ENCODE measurements at places on chromosomes 16 and 17.

DNA sequence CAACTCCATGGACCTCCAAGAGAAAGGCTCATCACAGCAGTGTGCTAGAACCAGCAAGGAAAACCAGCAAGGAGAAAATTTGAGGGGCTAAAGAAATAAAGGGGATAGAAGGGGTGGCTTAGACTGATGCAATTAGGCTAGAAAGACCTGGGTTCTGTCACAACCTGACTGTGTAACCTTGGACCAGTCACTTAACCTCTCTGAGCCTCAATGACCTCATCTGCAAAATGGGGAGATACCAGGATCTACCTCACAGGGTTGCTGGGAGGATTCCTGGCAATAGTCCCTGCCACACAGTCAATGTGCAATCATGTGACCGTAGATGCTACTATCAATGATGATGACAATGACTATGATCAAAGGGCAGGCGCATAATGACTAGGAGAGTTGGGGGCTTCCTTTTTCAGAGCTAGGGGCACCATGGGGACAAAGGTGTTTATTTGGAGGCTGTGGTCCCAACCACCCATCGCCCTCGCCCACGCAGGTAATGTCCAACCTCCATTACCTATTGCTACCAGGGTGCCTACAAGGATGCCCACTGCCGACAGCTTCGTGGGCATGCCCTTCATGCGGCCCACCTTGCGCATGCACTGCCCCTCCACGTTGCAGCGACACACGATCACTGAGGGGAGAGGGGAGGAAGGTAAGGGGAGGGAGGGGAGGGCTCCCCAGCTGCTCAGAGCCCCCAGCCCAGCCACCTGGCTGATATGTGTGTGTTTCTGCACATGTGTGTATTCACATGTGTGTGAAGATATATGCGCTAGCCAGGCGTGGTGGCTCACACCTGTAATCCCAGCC, 9.7 kb downstream of the CDH16 start:
- no peak for DNase-seq

- DNase-seq = no peak
Observed at GRCh38 chr17:74340470-74341023, 14.5 kb downstream of the KIF19 start.

GRCh38 chr16:86519649-86520316, 9.5 kb downstream of the FOXF1 start:
- DNase-seq = peak; percentile 50

GRCh38 chr17:35236821-35237220, 6.1 kb upstream of the SLFN5 start:
- no peak for DNase-seq

- no peak for DNase-seq
Observed at GRCh38 chr16:69108064-69108904, 2.8 kb downstream of the HAS3 start.

DNA sequence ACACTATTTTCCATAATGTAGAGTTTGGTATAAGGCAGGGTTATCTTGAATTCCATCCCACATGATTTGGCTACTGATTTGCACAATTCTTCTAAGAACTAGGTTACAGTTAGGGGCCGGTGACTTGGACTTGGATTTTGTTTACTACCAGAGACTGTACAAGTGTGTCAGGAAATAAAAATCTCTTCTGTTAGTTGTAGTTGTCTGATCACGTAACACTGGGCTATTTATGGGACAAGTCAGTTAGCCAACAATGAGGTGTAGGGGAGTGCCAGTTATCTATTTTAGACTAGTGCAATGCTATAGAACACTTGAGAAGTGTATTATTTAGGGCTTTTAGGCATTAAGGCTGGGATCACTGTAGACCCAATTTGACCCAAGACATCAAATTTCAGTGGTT, 39.7 kb upstream of the GHDC start:
- DNase-seq = no peak

- peak; percentile 46 for DNase-seq
Observed at GRCh38 chr16:84687715-84688114, 12.1 kb upstream of the USP10 start.

DNA sequence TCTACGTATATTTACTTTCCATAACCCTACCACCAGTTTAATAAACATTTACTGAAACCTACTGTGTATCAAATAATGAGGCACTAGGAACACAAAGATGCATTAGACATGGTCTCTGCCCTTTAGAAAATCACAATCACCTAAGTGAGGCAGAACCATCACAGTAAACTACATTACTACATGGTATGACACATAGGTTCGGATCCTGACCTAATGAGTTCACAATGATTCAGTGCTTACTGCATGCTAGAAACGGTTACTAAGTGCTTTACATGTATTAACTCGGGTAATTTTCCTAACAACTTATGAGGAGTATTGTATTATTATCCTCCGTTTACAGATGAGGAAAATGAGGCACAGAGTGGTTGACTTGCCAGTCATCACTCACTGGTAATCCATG, 5.2 kb upstream of the SYNRG start:
- DNase-seq = no peak

- peak; percentile 12 for DNase-seq
Observed at GRCh38 chr16:14301169-14302030, 230.3 kb downstream of the MRTFB start.

Data from naive B cell (primary cell).